ENCODE measurements at places on chromosomes 4 and X.

DNA sequence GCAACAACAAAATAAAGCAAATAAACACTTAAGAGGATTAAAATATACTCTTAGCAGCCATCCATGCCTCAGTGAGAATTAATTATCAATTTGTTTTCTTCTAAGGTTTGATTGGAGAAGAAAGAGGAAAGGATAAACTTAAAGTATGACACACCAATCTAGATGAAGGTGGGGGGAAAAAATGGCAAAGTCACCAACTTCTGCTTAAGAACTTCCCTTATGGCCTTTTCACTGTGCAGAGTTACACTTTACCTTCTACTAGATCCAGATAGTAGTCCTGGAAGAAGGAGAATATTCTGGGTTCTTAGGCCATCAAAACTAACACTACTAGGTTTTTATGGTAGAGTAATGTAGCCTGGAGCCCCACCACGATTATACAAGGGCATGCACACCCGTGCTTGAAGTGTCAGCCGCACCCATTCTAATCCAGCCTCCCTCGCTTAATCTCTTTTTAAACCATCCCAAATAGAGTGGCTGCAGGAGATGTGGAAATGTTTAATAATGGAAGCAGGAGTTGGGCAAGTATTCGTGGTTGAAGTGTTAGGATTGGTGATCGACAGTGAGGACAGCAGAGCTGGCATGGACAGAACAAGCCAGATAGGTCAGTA, 14.1 kb downstream of the ENPEP start:
- DNase-seq, result no peak

DNA sequence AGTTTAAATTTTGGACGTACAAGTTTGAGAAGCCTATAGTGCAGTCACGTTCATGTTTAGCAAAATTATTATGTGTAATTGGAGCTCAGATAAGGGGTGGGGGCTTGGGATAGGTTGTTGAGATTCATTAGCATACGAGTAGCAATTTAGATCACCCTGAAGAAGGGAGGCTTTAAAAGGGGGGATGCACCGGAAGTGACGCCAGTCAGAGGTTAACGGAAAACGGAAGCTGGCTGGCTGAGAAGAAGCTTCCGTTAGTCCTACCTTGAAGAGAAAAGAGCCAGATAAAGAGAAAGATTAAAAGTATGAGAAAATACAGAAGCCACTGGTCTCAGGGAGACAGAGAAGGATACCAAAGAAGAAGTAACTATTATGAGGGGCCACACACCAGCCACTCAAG, 1.1 kb upstream of the NXT2 start:
- DNase-seq, result no peak

DNA sequence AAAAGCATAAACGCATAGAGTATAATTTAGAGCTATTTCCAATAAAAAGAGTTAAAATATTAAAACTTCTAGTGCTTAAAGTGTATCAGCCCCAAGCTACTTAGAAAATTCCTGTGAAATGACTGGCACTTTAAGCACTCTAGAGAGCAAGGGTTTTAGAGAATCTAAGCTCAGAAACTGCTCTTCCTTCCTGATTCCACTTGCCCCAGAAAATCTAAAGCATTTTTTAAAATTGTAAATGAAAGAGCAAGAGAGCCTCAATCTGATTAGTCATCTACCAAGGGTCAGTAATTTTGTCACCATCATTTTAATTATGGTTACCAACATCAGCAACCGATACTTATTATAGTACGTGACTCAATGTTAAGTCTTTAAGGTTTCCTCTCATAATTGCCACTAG, 25.0 kb downstream of the CTPS2 start:
- no peak for DNase-seq

GRCh38 chr4:139921429-139922184, 232.4 kb downstream of the MAML3 start:
- DNase-seq, result peak; percentile 71

- DNase-seq, result no peak
Observed at GRCh38 chr4:96703265-96703664, 863.4 kb downstream of the PDHA2 start.

DNA sequence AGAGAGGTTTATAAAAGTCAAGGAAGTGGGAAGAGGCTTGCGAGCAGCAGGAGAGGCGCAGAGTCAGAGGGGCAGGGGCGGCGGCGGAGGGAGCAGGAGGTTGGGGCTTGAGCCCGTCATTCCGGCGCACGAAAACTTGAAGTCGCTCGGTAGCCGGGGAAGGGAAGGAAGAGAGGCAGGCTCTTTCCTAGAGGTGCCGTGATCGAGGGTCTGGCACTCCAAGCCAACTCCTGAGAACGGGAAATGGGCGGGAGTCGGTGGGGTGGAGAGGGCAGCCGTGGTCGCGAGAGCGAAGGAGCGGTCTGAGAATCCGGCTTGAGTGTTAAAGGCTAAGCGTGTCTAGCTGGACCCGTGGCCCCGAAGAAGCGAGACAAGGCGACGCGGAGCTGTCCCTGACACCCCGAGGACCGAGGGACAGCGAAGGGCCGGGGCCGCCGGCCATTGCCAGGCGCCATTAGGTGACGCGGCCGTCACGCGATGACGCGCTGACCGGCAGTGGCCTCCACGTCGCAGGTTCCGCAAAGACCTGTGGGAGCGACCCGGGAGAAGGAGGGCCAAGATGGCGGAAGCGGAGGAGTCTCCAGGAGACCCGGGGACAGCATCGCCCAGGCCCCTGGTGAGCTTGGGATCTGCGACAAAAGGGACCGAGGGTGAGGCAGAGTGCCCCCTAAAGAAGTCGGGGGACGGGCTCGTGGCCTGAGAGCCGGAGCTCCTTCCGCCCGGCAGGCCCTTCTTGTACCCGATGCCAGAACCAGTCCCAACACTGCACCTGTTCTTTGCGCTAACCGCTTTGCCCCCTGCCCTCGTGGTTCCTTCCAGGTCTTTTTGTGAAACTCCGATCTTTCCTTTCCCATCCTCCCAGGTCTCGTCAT, at the start of gene YIPF6:
Gene YIPF6, plus strand, starts transcription at position 544 of the 872 bp plus-strand sequence. Its CDS starts 16 bp downstream, at position 560.
- peak; percentile 20 for DNase-seq

- DNase-seq, result no peak
Observed at GRCh38 chr4:185344743-185345538, 50.8 kb downstream of the LRP2BP start.

GRCh38 chr4:102580463-102580842, 79.3 kb downstream of the NFKB1 start:
- no peak for DNase-seq

DNA sequence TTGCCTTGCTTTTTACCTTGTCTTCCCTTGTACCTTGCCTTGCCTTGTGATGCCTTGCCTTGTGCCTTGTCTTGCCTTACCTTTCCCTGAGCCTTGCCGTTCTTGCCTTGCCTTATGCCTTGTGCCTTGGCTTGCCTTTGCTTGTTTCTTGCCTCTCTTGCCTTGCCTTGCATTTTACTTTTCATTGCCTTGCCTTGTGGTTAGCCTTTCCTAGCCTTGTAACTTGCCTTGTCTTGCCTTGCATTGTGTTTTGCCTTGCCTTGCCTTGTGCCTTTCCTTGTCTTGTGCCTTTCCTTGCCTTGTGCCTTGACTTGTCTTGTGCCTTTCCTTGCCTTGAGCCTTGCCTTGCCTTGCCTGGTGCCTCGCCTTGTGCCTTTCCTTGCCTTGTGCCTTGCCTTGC, 84.6 kb downstream of the TAB3 start:
- no peak for DNase-seq

DNA sequence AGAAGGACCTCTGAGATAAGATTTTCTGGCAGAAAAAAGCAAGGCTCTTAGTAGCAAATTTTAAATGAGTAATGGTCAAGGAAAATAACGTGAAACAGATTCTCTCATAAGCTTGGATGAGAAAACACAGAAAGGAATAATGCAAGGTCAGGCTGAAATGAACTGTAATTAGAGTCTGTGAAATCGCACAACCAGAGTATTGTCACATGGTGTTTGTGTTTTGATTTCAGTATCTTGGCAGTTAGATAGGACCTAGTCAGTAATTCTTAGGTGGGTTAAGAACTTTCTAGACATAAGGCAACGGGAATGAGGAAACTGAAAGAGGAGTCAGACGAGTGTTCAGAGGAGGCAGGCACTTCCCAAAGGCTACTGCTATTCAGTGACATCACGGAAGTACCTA, 34.6 kb downstream of the LIMCH1 start:
- DNase-seq, result no peak

DNA sequence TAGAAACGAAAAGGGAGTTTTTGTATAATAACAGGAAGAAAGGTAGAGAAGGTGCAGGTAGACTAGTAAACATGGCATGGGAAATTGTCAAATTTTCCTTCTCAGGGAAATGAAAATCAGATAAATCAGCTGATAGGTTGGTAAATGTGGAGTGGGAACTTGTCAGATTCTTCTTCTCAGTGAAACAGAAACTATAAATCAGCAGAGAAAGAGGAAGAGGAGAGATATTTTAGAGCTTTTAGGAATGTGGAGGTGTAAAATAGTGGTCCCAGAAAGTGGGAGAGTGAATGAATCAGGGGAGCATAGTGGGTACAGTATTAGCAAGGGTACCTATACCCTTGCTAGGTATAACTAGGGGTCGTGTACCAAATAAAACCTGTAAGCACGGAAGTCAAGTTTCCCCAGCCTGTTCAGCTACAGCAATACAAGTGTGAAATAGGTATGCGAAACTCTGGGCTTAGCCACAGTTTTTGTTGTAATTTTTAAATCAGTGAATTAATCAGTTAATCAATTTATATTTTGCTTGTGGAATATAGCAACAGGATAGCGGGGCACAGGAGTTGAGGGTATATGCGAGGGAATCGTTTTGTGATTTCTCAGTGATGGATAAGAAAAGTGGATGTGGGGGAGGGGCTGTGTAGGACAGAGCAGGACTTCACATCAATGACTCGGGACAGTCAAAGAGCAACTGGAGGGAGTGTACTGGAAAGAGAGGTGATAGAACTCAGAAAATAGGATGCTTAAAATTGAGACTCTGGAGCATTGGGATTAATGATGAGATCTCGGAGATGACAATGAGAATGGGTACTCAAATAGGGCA, 561.5 kb downstream of the INPP4B start:
- DNase-seq, result no peak

DNA sequence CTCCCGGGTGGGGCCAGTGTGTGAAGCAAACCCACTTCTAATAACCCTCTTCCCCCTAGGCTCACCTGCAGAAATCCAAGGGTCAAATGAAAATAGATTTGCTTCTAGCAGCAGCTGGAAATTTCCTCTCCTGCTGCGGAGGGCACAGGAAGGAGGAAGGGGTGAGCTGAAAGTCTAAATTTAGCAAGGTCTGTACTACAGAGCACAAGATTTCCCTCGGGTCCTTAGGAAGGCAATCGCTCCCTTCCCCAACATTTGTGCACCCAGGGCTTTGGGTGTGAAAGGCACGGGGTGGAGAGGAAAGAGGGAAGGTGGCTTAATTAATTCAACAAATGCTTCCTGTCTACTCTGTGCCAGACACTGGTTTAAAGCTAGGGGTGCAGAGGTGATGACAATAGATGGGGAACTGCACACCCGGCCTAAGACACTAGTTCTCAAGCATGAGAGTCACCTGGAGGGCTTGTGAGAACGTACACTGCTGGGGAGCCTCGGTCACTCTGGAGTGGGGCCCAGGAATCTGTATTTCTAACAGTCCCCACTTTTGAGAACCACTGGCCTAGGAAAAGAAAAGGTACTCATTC, 204.4 kb downstream of the NSUN7 start:
- no peak for DNase-seq

- DNase-seq, result peak; percentile 15
Observed at GRCh38 chrX:20056704-20057103, 60.0 kb downstream of the MAP7D2 start.

DNA sequence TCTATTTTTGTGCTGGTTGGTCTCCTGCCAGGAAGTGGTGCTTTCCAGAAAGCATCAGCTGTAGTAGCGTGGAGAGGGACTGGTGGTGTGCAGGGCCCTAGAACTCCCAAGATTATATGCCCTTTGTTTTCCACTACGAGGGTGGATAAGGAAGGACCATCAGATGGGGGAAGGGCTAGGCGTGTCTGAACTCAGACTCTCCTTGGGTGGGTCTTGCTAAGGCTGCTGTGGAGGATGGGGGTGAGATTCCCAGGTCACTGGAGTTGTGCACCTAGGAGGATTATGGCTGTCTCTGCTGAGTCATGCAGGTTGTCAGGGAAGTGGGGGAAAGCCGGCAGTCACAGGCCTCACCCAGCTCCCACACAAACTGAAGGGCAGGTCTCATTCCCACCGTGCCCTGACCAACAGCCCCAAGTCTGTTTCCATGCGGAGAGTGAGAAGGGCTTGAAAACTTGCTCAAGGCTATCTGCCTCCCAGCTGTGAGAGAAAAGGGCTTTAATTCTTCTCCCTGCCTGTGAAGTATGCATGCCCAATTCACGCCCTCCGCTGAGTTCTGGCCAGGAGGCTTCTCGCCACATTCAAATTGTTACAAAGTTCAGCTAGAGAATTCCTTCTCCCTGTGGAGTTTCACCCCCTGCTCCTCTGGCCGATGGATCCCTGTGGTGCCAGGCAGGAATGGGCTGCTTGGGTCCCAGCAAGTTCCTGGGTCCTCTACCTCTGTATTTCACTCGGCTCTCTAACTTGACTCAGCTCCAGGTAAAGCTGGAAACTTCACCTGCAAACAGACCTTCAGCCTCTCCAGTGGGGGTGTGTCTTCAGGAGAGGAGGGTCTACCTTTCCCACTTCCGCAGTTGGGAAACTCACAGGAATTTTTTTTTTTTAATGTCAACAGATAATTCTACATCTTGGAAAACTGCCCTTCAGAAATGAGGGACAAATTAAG, 7.7 kb upstream of the CSTF2 start:
- DNase-seq, result no peak

GRCh38 chr4:71254451-71255012, 84.3 kb upstream of the SLC4A4 start:
- DNase-seq, result no peak

DNA sequence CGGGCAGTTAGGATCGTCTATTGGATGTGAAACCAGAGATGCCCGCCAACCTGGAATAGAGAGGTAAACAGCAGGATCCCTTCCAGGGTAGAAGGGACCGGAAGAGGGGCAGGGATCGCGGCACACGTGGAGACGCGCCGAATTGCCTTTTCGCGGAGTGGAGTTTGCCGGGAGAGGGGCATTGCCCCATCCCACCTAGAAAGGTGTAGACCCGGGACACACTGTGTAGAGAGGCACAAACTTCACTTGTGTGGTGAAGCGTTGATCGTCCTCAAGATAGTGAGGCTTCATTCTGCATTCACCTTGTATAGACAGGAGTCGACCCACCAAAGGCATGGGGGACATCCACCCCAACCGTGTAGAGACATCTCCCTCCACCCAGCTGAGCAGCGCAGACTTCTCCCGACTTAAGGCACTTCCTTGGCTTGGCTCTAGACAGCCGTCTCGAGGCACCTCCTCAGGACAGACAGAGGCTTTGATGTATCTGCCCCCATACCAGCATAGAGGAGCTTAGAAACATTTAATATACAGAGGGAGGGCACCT, 410 bp downstream of the GNL3L start:
- no peak for DNase-seq

GRCh38 chrX:103783971-103784370, 7.3 kb downstream of the PLP1 start:
- DNase-seq, result no peak

DNA sequence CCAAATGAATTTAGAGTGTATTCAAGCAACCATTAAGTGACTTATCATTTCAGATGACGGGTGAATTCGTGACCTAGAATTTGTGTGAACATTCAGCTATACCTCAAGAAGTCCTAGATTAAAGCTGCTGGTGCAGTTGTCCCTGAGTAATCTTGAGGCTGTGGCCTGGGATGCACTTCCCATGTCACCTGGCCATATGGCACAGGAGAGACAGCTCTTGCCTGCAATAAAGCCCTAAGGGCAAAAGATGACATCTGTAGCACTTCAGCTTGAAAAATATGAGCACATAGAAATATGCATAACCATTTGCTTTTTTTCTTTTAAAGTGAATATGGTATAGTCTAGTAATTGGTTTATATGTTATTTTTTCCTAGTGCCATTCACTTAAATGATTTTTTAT, 125.8 kb downstream of the FHDC1 start:
- no peak for DNase-seq

Measured in NCI-H2107 (cell line).